Foreskin keratinocyte (primary cell): ENCODE measurements at places on chromosomes 6 and 20. TPM values are rescaled to one million over a fixed set of nuclear protein-coding genes. Genes with fewer than 3 reads are reported as not detected.

TRIM38 gene
- total RNA-seq = 6.6 and 8.6 TPM in 2 replicates

PPP1R3G gene
- total RNA-seq = 0.07 and 0.10 TPM in 2 replicates

ZBTB46 gene
- total RNA-seq = 0.20 and 0.21 TPM in 2 replicates

DPPA5 gene
- not detected in 2 replicates for total RNA-seq

ISM1 gene
- total RNA-seq = 1.1 and 2.6 TPM in 2 replicates

HCK gene
- not detected in 2 replicates for total RNA-seq
